Hippocampal formation (tissue), 2 donors: ENCODE measurements at places on chromosomes 6 and 20.

GRCh38 chr6:89281779-89282246 lies 33.3 kb downstream of the GABRR2 start:
- no peak for DNase-seq

DNA sequence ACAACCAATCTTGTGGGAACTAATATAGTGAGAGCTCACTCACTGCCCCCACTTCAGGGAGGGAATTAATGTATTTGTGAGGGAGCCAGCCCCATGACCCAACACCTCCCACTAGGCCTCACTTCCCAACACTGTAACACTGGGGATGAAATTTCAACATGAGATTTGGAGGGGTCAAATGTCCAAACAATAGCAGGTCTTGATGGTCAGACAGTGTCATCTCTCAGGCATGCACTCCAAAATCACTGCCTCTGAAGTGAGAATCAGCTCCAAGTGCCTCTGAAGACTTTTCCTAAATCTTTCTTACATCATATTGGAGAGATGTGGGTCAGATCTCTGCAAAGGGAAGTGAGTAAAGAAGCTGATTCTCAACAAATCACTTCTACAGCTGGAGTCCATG lies 13.8 kb upstream of the SAYSD1 start:
- no peak for DNase-seq

DNA sequence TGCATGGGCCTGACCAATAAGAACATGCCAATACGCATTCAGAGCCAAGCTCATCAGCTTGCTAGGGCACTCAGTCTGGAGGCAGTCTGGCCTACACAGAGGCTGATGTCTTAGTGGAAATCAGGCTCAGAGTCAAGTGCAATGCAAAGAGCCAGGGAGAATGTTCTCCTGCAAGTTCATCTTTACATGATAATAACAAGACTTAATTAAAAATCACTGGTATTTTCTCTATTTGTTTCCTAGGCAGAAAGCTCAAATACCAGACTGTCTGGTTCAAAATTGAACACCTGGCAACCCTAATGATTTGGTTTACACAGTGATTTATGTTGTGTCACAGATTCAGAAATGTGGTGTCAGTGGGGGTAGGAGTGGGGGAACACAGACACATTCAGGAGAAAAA lies 689.3 kb upstream of the FLRT3 start:
- no peak for DNase-seq

- DNase-seq = peak; percentile 33
Measured at GRCh38 chr20:18001131-18001921, 32.5 kb downstream of the MGME1 start.

GRCh38 chr6:70221025-70221714 lies 81.7 kb downstream of the COL9A1 start:
- no peak for DNase-seq

GRCh38 chr6:109069746-109070145 lies 24.9 kb downstream of the SESN1 start:
- no peak for DNase-seq

GRCh38 chr6:148445620-148446019 lies 103.0 kb downstream of the SASH1 start:
- no peak for DNase-seq

DNA sequence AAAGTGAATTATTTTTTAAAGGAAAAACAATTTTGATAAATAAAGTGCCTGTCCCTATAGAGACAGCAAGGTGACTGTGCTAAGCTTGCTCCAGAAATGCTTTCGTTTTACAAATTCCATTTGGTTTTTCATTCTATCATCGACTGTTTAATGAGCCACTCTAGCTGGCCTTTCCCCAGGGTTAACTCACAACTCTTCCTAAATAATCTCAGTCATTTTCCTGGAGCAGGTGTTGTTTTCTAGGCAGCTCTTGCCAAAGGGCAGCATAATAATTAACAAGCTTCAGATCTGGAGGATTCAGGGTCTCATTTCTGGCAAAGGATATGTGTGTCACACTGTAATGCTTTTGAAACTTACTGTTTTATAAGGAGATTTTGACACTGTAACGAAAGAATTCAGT lies 184.2 kb downstream of the KHDC1L start:
- no peak for DNase-seq

GRCh38 chr6:16721977-16722376 lies 39.3 kb downstream of the ATXN1 start:
- no peak for DNase-seq

- DNase-seq = no peak
Measured at GRCh38 chr20:53660947-53661381, 67.3 kb upstream of the ZNF217 start.

DNA sequence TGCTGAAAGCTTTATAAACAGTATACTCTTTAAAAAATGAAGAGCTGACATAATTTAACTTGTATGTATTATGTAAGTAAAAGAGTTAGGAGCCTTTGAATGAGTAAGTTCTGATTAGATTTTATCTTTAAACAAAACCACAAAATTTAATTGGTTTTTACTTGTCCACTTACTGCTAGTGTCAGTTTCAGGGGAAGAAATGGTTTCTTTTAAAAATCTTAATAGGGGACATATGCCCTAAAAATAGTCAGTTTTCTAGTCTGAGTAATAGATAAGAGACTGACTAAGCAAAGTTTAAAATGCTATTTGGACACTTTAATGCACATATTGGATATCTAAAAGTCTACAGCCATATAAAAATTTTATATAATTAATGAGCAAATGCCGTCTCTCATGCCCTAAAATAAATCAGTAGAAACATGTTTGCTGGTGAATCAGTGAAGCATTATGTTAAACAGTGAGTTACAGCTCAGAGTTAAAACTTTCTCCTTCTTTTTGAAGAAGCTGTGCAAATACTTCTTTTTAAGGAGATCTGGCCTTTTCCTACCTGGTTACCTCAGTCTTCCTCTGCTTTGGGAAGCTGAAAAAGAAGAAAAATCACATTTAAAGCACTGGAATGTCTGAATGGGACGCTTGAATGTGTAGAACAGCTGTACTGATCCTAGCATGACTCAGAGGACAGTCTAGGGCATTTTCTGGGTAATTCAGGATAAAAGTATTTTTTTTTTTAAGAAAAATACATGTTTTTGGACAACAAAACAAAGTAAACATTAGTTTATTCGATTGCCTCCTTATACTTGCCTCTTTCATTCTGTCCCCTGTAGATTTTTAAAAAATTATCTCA lies 55.3 kb downstream of the CDH26 start:
- DNase-seq = no peak

DNA sequence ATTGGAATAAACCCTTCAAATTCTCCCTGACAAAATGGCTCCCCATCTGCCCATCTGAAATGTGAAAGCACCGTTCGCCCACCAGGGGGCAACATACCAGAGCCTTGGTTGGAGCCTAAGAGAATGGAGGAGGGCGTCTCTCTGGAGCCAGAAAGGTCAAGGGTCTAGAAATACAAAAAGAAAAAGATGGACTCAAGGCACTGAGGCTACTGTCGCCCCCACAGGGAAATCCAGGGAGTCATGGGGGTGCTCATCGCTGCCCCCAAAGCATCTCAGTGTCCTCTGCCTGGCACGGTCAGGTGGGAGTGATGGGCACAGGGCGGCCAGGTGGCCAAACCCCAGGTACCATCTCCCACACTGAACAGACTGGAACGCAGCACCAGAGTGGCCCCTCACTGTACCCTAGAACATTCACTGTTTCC lies 136.3 kb downstream of the ZMYND8 start:
- DNase-seq = no peak

GRCh38 chr6:142773859-142774648 lies 170.9 kb downstream of the HIVEP2 start:
- no peak for DNase-seq

DNA sequence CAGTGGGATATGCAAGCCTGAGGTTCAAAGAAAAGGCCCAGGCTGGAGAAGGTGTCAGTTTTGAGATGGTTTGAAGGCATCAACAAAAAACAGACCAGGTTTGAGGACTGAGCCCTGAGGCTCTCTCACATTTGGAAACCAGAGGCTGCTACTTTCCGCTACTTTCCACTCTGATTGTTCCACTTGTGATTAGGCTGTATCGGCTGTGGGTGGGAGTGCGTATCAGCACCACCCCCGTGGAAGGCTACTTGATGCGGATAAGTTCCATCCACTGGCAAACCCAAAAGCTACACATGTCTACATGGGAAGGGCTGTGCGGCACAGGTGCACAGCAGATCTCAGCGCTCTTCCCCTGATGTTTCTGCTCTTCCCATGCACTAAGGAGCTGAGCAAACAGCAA lies 198.7 kb downstream of the GMPR start:
- DNase-seq = no peak

DNA sequence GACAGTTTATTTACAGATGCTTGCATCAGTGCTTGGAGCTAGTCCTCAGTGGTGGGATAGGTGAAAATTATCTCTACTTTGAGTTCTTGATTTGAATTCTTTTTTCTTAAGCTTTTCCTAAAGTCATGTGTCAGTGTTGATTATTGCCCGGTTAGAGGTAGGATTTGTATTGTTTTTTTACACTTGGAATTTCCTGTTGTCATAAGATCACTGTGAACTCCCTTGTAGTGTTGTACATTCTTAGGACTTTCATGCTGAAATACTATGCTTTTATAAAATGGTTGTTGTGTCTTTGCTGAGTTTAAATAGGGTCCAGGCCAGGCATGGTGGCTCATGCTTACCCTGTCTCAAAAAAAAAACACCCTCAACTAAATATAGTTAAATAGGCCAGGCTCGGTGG lies 20.3 kb downstream of the ASXL1 start:
- no peak for DNase-seq

DNA sequence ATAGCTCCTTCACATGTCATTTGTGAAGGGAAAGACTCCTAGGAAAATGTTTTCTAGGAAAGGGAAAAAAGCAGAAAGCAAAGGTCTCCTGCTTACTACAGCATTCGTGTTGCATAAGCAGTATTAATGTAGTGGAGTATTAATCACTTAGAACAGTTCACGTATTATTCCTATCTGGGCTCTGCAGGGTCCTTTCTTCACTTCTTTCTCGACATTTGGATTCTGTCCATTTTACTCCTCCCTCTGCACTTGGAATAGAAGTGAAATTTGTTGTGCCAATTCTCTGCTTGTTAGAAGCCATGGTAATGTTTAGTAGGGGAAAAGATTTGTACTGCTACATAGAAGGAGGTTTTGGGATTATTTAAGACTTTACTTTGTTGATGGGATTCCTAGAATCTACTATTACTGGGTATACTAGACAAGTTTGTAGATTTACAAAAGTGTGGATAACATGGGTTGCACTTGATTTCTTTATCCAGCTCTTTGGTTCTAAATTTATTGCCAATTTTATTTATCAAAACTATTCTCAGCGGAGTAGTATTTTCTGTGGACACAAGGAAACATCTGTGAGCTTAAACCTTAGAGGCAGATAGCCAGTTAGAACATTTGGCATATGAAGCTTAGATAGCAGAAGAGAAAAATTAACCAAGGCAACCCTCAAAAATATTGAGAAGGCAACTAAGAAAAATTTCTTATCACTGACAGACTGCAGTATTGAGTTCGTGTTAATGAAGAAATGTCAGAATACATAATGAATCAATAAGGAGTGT lies 108.4 kb upstream of the ESR1 start:
- DNase-seq = no peak

DNA sequence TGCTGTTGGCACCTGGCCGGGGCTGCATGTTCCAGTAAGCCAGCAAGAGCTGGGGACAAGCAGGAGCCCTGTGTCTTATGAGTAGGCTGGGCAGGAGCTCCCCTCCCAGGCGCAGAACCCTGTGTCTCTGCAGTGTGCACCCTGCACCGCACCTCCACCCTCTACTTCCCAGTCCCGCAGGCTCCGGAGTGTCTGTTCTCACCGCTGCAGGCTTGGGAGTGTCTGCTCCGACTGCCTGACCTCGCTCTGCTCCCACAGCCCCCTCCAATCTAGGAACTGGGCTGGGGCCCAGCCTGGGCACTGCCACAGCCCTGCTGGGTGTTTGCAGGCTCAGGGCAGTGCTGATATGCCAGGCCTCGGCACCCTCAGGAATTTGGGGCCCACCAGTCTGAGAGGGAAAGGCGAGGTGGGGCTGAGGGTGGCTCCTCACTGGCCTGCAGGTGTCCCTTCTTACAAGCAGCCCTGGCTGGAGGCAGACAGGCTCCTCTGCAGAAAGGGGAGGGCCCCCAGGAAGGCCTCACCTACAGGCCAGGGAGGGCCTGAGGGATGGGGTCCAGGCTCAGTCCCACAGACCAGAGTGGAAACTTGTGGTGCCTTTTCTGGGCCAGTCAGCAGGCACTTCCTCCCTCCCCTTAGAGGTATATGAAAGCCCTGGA lies 871.6 kb upstream of the GJE1 start:
- DNase-seq = no peak

GRCh38 chr6:139981768-139982181 lies 607.3 kb upstream of the CITED2 start:
- no peak for DNase-seq

GRCh38 chr6:41315943-41316620 lies 19.3 kb upstream of the NCR2 start:
- DNase-seq = no peak

- DNase-seq = no peak
Measured at GRCh38 chr6:31354158-31354863, 2.7 kb downstream of the HLA-B start.

DNA sequence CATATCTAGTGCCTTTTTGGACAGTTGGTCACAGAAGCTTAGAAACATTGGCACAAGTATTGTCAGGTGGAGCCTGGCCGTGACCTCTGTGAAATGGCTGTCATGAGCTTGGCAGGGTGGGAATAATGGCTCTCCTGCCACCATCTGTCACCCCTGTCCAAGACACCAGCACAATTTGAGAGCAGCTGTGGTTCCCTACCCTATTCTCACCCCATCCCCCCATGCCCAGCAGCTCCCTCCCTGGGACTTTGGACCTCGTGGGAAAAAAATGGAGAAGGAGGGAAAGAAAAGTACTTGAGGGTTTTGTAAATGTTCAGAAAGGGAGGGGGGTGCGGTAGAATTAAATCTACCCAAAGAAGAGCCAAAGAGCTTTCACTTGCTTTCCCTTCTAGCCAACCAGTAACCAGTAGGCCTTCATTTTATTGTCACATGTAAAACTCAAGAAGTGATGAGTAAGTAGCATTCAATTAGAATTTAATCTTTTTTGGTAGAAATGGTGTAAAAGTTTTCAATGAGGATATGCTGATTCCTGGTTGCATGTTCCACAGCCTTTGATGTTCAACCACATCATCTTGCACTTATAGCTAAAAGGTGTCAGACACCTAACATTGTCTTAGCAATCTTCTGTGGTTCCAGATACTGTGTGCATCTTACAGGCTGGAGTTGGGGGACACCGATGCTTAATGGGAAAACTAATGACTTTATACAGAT lies 263.5 kb upstream of the TAB2 start:
- DNase-seq = no peak

DNA sequence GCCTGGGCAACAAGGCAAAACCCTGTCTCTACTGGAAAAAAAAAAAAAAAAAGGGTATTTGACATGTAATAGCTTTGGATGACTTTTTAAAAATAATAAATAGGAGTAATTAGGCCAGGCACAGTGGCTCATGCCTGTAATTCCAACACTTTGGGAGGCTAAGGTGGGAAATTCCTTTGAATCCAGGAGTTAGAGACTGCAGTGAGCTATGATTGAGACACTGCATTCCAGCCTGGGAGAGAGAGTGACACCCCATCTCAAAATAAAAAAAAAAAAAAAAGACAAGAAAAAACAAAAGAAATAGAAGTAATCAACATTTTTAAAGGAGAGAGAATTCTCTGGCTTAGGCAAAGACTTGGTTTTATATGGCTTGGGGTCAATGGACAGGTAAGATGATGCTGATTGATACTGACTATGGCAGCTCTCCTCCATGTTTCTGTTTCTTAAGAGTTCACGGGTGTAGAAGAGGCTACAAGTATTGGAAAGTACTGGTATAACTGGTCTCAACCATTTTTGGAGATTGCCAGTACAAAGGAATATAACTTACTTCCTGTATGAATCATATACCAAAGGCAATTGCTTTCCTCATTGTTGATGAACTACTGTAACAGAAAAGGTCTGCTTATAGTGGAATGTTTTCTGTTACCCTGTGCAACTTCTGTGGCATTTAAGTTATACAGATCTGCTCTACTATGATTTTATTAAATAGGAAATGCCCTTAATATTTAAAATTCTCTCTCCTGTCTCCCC lies 10.1 kb downstream of the MAP3K5 start:
- no peak for DNase-seq
